IMR-90 (cell line): ENCODE measurements at places on chromosomes 5 and 9. TPM values are rescaled to one million over a fixed set of nuclear protein-coding genes. Genes with fewer than 3 reads are reported as not detected.
A peak's percentile ranks its signal among the peaks of the same experiment; 100 is the strongest.

DNA sequence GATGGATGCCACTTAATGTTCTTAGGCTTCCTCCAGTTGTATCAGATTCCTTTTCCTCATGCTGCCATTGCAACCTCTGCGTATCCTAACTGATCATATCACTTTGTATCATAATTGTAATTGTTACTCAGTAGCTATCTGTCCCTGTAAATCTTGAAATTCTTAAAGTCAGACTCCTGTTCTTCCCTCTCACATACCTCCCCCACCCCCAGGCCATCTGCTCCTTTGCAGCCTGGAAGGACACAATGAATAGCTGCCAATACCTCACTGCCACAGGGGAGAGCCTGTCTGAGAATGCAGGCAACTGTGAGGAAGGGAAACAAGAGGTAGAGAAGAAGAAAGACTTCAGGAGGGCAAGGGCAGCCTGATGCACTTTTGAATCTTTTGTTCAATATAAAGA lies 228.5 kb downstream of the ENC1 start:
- peaks cover 34% of the 10 kb centered on the region for H3K27me3 ChIP-seq
- H3K4me1 ChIP-seq = no peaks in the 10 kb centered on the region
- H3K4me3 ChIP-seq = no peak overlapping the region

GRCh38 chr5:115377468-115378217 lies 81.2 kb upstream of the CCDC112 start:
- no peaks in the 10 kb centered on the region for H3K27me3 ChIP-seq
- H3K4me1 ChIP-seq = peaks cover 6% of the 10 kb centered on the region
- peak overlapping the region; percentile 35; the same call in 1 of the 2 replicates for H3K27ac ChIP-seq

DNA sequence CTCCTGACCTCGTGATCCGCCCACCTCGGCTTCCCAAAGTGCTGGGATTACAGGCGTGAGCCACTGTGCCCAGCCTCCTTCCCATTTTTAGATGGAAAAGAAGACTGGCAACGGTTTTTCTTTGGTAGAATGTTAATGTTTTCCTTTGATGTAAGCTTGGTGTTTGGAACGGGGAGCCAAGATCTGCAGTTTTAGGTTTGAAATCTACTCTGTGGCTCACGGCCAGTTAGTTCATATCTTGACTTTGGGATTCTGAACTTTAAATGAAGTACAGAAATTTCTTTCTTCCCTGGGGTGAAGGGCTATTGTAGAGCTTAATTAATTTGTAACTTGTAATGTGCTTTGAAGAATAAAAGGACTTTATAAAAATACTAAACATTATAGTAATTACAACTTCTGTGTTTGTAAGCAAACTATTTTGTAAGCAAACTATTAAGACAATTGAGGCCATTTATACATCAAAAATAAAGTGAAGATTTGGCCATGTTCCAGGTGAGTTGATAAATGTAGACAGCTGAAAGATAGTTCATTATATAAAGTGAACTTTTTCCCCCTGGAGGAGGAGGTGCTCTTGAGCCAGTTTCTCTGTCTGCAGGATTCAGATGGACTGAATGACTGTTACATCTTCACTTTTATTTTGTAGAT lies 117.1 kb upstream of the TUT7 start:
- no peaks in the 10 kb centered on the region for H3K27me3 ChIP-seq
- no peak overlapping the region for H3K27ac ChIP-seq
- no peak for DNase-seq
- H3K36me3 ChIP-seq = no peaks in the 10 kb centered on the region
- H3K4me3 ChIP-seq = no peak overlapping the region
- no peaks in the 10 kb centered on the region for H3K4me1 ChIP-seq

- no peaks in the 10 kb centered on the region for H3K36me3 ChIP-seq
- no peak overlapping the region for H3K27ac ChIP-seq
- no peaks in the 10 kb centered on the region for H3K27me3 ChIP-seq
- no peaks in the 10 kb centered on the region for H3K4me1 ChIP-seq
Measured at GRCh38 chr9:8677741-8678140, 878.2 kb upstream of the DMAC1 start.

GRCh38 chr9:76756941-76757673 lies 7.1 kb upstream of the PCA3 start:
- H3K36me3 ChIP-seq = no peaks in the 10 kb centered on the region
- H3K4me3 ChIP-seq = no peak overlapping the region

DNA sequence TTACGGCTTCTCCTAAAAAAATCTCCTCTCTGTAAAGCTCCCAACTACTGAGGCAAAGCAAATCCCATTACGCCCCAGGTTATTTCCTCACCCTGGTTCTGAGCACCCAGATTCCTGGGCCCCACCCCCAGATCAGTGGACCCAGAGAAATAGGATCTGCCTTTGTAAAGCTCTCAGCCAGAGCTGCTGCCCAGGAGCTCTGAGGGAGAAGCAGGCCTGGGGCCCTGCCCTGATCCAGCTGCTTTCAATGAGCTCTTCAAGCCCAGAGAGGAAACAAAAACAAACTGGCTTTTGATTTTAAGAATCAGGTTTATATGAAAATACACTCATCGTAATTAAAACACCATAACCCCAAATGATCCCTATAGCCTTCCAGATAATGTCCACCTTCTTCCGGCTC lies 124.5 kb downstream of the C5orf15 start:
- no peaks in the 10 kb centered on the region for H3K36me3 ChIP-seq
- no peak overlapping the region for H3K27ac ChIP-seq
- H3K27me3 ChIP-seq = peaks cover 12% of the 10 kb centered on the region
- no peak for DNase-seq

SNCAIP gene
- polyA plus RNA-seq = 14.2 and 15.3 TPM in 2 replicates

C5orf52 gene
- not detected in 2 replicates for polyA plus RNA-seq

TRAF1 gene
- 3.7 and 4.1 TPM in 2 replicates for polyA plus RNA-seq

IL4 gene
- polyA plus RNA-seq = not detected in 2 replicates

NR2F1-AS1 gene
- 12.1 and 12.8 TPM in 2 replicates for polyA plus RNA-seq

TAS2R1 gene
- polyA plus RNA-seq = not detected in 2 replicates
